ENCODE measurements at places on chromosomes 7 and 10.
A peak's percentile ranks its signal among the peaks of the same experiment; 100 is the strongest.

- DNase-seq, result no peak
These were observed 98.2 kb downstream of the ANK3 start for GRCh38 chr10:60291344-60291930.

DNA sequence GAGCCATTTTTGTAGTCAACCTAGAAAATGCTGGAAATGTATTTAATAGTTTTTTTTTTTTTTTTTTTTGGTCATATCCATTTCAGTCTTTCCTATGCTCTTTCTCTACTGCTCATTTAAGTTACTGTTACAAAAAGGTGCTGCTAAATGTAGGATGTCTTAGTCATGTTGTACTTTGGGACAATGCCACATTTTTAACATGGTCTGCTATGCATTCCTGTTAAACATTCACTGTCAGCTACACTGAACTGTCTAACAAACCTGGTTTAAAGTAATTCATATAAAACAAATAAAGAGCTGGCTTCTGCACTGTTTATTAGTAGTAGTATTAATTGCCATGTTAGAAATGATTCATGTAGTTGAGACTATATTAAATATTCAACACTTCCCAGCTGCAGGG is 108.6 kb downstream of the NSUN6 start:
- DNase-seq, result no peak

DNA sequence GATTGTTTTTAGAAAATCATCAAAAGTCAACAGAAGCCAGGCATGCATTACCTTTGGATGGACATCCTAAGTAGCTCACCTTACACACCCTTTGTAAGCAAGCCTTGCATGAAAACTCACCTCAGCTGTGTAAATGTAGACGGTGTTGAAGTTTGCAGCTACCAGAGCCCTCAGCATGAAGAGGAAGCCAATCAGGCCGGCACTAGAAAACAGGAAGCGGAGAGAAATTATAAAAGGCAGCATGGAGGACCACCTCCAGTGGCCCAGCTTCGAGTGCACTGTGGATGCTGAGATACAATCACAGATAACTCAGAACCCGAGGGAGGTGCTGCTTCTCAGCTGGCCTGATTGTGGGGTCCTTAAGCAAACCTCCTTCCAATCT is 75.3 kb downstream of the SVOPL start:
- DNase-seq, result peak; percentile 84

DNA sequence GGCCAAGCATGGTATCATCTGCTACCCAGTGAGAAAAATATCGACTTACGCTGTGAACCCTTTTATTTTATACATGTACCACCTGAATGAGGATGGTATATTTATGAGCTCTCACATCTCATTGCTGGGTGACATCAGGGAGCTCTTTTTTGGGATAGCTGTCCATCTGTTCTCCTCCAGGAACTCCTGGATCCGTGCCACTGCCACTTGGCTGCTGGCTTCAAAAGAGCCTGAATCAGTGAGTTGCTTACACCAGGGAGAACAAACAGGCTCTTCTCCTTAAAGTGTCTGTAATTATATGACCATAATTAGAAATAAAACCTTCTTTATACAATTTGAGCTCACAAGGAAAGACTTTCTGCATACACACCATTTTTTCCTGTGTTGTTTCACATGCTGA is 106.2 kb downstream of the KAT6B start:
- DNase-seq, result peak; percentile 73

DNA sequence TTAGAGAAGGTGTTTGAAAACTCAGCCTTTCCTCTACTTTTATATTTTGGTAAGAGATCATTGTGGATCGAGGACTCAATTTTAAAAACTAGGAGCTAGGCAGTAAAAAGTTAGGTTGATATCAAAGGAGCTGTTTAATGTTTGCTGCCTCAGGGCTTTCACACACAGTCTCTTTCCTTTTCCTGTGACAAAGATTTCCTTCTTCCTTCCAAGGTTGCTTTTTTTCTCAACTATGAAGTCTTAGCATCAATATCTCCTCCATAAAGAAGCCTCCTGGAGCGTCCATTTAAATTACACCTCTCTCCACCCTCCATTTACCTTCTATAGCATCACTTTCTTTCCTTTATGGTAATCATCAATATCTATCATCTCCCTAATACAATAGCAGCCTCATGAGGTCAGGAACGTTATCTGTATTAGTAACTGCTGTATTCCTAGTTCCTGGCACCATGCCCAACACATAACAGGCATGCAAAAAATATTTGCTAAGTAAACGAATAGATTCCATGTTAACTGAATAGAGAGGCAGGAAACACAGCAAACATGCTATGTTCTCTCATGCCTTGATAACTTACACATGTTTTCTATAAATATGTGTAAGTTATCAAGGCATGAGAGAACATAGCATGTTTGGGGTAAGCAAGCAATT is 48.5 kb downstream of the GNAT3 start:
- DNase-seq, result no peak

DNA sequence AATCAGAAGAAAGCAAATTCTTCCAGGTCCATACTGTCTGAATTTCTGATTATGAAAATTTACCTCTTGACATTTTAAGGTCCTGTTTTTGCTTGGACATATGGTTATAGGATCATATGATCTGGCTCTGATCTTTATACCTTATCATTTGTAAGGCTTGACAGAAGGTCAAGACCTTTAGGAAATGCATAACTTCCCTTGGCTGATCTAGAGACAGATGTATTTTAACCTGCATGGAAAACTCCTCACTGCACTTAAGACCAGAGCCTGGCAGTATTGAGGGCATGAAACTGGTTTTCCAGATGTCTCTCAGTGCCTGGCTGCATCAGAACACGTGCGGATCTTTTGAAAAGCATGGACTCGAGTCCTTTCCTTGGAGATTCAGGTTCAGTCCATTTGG is 55.9 kb downstream of the TRRAP start:
- no peak for DNase-seq

DNA sequence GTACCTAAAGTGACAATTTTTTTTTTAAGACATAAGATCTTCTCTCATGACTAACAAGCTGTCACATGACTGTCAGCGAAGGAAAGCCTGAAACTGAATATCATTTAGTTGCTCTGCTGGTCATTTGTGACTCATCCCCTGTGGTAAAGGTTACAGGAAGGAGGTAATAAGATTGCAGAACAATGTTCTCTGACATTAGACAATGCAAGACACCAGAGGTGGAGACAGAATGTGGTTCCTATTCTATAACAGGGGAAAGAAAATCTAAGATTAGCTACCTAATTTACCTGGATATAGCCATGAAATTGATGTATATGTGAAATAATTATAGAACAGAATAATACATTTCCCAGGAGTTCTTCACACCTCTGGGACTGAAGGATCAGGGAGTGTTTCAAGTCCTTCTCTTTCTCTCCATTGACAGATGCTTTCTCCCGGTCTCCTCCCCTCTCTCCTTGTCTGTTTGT is 47.7 kb downstream of the LRGUK start:
- DNase-seq, result no peak

DNA sequence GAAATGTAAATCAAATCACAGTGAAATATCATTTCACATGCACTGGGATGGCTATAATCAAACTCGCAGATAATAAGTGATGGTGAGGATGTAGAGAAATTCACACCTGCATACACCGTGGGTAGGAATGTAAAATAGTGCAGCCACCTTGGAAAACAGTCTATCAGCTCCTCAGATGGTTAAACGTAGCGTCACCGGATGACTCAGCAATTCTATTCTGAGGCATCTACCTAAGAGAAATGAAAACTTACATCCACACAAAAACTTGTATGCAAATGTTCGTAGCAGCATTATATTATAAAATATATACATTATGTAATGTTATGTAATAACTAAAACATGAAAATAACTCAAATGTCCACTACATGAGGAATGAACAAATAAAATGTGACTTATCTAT is 38.9 kb downstream of the SH3PXD2A start:
- no peak for DNase-seq

GRCh38 chr10:25556457-25556856 is 377.6 kb upstream of the MYO3A start:
- no peak for DNase-seq

GRCh38 chr7:25727876-25728275 is 424.1 kb upstream of the NFE2L3 start:
- no peak for DNase-seq

DNA sequence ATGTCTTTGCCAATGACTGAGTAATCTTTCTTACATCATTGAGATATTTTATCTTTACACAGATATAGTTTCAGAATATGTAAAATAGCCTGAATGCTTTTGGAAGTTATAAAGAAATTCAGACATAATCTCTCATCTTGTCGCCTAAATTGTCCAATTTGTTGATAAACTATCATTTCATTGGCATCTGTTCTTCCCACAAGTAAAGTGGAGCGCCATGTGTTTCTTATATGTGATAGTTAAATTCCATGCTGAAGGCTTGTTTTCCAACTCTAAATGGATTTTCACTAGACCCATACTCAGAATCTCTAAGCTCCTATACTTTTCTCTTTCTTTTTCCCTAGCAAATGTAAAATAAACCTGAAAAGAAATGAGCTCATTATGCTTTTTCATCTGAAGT is 640.1 kb upstream of the MBL2 start:
- DNase-seq, result no peak

DNA sequence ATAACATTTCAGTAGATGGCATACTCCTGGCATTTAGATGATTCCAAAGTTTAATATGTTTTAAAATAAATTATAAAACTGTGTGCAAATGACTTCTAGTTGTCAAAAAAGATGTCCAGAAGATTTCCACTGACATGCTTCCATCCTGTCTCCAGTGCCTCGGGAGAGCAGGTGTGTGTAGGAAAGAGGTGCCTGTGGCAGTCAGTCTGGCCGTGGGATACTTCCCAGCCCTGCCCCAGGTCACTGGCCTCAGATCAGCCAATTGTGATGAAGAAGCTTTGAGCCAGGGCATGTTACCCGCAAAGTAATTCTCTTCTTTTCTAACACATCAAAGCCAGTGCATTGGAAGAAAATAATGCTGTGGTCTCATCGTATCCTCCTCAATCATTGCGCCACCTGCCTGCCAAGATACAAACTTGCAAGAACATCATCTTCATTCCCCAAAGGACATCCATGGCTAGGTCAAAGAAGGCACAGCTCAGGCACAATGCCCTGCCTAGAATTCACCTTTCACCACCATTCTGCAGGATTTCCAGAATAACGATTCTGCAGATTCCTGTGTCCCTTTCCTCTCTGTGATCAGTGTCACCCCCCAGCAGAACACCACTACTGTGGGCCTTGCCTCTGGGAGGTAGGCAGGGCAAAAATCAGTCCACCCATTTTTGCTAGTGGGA is 6.3 kb upstream of the KCNMA1 start:
- DNase-seq, result peak; percentile 4

GRCh38 chr7:81752318-81752714 is 17.5 kb downstream of the HGF start:
- DNase-seq, result no peak

DNA sequence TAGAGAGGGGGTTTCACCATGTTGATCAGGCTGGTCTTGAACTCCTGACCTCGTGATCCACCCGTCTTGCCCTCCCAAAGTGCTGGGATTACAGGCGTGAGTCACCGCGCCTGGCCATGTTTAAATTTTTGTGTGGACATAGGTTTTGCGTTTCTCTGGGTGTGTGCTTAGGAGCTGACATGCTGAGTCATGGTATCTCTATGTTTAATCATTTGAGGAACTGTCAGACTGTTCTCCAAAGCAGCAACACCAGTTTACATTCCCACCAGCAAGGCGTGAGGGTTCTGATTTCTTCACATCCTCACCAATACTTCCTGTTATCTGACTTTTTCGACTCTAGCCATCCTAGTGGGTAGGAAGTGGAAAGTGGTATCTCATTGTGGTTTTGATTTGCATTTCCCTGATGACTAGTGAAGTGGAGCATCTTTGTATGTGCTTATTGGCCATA is 153.7 kb downstream of the DNAJB6 start:
- DNase-seq, result no peak

DNA sequence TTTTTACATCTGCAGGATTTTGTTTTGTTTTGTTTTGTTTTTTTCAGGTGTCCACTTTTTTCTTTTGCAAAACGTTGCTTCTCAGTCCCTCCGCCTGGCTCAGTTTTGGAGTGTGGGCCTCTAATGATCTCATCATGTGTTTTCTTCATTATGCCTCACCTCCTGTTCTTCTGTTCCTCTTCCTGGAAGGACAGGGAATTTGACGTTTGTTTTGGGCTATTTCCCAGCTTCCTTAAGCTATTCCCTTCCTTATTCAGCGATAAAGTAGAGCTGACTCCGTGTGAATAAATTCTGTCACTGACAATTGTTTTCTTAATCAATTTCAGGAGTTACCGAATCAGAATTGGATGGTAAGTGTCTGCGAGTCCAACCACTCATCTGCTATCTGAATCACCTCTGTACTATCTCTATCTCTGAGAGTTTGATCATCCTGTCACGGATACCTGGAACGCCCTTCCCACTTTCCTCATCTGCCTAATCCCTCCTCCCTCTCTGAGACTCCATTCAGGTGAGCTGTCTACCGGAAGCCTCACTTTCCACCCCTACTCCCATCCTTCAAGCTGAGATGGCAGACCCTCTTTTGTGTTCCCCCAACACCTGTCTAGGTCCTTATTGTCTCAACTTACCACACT is 218.4 kb downstream of the GATA3 start:
- DNase-seq, result no peak

DNA sequence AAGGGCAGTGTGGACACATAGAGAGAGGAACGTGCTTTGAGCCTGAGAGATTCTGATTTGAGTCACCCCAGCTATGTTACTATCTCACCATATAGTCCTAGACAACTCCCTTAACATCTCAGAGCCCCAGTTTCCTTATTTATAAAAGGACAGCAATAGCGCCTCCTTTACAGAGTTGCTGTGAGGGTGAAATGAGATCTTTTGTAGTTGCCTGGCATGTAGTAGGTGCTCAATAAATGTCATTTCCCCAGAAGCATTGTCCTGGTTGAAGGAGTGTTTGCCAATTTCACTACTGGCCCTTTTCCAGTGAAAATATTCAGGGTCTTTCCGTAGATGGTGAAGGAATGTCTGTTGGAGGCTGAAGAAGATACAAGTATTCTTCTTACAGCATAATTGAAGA is 51.3 kb upstream of the FAM180A start:
- no peak for DNase-seq

All from NCI-H2029 (cell line).